Mucosa of descending colon (tissue), 3 donors: ENCODE measurements at places on chromosomes 11 and 22.

DNA sequence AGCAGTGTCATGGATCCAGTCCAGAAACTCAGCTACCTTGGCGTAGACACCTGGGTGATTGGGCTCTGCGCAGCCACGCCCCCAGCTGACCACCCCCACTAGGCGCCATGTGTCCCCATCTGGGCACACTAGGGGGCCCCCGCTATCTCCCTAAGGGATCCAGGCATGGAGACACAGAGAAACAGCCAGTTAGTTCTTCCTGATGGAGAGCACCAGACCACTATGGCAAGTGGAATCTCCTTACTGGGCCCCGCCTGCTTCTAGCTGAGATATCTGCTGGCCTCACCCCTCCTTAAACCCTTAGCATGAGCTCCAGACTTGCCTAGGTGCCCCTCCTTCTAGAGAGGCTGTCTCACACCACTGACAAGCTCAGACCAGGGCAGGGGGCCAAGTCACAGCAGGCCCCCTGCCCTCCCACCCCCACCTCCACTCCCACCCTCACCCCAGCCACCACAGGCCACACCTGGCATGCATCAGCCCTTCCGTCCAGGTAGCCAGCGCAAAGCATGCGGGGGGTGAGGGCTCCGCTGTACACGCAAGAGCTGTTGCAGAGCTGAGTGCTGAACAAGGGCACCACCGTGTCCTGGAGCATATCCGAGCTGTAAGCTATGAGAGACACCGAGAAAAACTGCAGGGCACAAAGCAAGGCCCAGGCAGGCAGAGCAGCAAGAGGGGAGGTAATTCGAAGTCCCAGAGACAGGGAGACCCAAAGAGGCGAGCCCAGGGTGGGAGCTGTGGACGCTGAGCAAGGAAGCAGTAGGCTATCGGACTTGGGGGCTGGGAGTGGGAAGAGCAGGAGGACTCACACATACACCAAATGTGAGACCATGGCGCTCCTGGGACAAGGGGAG lies 16.1 kb downstream of the TMPRSS5 start:
- no peak for DNase-seq

GRCh38 chr11:85724748-85725465 lies 38.9 kb upstream of the CCDC89 start:
- no peak for DNase-seq

GRCh38 chr11:92227959-92228935 lies 3.6 kb downstream of the FAT3 start:
- no peak for DNase-seq

- no peak for DNase-seq
These were observed 328.2 kb upstream of the NCAM1 start for GRCh38 chr11:112632866-112633505.

DNA sequence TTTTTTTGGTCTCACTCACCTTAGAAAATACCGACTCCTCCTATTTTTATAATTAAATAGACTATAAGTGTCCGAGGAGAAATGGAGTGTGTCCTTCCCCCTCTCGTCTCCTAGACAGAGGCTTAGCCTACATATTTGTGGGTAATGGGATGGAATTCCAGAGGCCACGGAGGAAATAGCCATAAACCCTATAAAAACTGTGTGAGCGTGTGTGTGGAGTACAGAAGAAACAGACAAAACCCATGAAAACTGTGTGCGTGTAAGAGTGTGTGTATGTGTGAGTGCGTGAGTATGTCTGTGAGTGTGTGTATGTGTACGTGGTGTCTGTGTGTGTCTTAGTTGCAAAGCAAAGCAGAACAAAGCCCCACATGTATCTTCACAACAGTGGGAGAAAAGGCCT lies 883.5 kb downstream of the OPCML start:
- DNase-seq = no peak

DNA sequence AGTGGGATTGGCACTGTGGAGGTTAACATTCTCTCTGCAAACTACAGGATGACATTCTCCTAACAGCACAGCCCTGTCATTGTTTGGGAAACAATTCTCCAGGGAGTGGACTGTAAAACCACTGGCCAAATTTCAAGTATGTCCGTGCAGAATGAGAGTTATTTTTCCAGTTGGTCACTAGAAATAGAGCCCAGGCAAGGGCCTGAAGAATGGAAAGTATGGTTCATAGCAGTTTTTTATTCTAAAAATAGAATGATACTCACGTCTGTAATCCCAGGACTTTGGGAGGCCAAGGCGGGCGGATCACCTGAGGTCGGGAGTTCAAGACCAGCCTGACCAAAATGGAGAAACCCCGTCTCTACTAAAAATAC lies 39.0 kb upstream of the CD44 start:
- no peak for DNase-seq

- no peak for DNase-seq
These were observed 7.6 kb downstream of the MAML2 start for GRCh38 chr11:96335388-96335787.

DNA sequence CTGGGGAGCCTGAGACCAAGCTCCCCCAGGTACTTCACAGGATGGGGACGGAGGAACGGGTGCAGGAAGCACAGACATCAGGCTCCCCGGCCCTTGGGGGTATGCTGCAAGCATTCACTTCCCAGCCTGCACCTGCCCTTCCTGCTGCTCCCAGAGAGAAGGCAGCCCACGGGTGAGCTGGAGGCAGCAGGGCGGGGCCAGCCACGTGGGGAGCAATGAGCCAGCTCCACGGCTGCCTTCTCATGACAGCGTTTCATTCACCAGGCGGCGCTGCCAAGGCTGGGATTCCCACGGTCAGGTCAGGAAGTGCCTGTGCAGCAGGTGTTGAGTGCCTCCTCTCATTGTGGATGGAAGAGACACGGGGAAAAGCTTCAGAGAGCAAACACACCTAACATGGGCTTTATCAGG lies 14.5 kb upstream of the PHLDA2 start:
- DNase-seq = peak; percentile 81

GRCh38 chr11:128328955-128329551 lies 258.3 kb downstream of the ETS1 start:
- DNase-seq = no peak

DNA sequence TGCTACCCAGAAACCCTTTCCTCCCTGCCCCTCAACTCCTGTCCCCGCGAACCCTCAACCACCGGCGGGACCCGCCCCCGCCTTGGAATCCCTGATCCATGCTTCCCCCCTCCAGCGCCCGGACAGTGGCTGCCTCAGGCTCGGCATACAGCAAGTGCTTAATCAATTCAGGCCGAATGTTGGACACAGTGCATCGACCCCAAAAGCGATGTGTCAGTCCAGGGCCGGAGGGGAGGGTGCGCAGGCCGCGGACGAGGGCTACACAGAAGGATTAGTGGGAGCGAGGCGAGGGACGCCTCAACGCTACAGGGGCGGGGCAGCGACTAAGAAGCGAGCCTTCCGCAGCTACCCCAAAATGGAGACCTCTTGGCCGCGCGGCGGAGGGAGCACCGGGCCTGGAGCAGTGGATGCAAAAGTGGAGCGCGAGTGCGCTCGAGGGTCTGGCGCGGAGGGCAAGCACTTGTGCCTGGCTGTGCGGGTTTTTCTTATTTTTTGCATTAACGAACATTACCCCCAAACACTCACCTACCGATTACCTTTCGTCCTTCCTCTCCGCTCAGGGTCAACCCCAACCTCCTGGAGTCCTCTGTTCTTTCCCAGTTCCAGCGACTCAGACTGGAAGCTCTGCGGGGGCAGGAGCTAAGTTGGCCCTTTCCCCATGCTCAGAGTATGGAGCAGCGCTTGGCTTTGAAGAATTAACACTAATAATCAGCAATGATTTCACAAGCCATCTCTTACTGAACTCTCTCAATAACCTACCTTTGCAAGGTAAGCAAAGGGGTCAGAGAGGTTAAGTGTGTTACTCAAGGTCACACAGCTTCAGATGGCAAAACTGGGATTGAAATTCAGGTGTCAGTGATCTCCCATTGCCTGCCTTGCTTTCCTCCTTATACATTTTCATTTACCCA lies 30.0 kb upstream of the WNT11 start:
- DNase-seq = peak; percentile 72

GRCh38 chr11:76763573-76764346 lies 19.4 kb upstream of the TSKU start:
- DNase-seq = no peak

- DNase-seq = no peak
These were observed 2.5 kb upstream of the SORL1 start for GRCh38 chr11:121449626-121450025.

DNA sequence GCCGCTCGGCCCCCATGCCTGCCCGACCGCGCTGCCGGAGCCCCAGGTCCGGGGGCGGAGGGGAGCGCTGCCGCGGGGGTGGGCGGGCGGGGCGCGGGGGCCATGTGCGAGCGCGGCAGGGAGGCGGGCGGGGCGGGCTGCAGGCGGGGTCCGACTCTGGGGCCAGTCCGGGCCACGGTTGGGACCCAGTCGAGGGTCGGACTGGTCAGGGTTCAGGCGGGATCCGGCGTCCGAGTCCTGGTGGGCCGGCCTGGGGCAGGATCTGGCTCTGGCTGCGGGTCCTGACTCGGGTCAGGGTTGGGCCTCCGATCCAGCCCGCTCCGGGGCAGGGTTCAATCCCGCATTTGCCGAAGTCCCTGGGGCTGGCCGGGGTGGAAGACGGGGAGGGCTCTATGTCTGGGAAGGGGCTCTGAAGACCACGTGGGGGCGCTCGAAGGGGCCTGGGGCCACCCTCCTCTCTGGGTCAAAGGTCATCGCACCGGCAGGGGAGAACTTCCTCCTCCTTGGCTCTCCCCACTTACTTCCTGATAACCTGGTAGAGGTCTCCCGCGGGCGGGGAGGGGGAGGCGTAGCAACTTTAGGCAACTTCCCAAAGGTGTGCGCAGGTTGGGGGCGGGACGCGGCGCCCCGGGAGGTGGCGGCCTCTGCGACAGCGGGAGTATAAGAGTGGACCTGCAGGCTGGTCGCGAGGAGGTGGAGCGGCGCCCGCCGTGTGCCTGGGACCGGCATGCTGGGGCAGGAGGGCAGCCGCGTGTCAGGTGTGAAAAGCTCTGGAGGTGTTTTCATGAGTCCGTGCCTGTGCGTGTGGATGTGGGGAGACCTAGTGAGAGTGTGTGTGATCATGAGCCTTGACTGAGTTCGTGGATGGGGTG lies 603 bp downstream of the ESRRA start:
- peak; percentile 89 for DNase-seq

DNA sequence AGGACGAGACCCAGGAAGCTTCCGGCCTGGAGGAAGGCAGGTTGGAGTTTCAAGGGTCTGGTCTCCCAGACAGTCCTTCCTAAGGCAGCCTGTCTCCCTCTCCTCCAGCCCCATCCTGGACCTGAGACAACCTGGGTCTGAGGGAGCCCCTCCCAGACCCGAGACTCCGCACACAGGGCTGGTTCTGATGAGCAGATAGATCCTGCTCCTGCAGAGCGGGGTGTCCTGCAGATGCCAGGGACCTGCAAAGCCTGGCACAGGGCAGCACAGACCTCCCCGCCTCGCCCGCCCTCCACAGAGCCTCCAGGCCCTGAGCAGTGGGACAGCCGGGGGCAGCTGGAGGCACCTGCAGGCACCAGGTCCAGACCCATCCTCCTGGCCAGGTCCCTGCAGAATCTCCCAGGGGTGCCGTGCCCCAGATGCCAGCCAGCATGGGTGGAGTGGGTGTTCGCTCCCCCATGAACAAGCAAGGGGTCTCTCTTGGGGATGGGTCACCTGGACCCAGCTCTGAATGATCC lies 7.8 kb downstream of the PIM3 start:
- no peak for DNase-seq

DNA sequence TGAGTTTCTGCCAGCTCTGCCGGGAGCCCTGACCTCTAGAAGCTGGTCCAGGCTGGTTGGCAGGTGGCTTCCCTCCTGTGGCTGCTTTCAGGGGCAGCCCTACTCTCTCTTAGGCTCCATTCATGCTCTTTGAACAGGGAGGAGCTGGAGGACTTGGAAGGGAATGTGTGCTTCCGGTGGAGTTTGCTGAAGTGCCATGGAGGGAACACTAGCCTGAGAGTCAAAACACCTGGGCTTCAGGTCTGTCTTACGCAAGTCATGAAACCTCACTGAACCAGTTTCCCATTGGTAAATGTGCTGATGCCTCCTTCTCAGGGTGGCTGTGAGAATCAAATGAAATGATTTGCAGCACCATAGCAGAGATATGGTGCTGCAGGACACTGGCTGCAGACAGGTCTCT lies 224.5 kb downstream of the KIRREL3 start:
- DNase-seq = no peak

DNA sequence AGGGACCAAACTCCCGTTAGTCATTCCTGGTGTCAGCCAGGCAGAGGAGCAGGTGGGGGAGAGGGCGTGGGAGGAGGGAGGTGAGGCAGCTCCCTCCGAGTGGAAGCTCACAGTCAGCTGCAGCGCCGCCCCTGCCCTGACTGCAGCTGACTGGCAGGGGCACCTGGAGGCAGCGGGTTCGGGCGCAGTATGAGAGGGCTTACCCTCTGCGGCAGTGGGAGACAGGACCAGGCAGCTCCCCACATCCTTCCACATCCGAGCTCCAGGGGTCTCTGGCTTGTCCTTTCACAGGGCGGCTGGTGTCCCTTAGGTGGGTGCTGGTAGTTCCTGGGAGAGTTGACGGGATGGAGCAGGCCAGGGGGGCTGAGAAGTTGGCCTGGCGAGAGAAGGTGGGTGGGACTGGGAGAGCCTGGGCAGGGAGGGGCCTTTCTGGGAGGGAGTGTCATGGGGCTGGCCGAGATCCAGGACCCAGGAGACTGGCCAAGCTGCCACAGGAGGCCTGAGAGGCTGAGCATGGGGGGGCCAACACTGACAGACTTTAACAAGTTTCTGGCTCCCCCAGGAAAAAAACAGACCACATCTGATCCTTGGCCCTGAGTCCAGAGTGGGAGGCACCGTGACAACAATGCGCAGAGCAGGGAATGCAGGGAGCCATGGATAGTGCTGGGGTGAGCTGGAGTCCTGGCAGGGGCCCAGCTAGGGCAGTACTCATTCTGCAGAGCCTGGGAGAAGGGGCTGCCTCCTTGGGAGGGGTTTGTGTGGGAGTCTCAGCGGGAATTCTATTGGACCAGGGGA lies 4.9 kb downstream of the ADORA2A start:
- no peak for DNase-seq

GRCh38 chr11:121497176-121497998 lies 44.6 kb upstream of the SORL1-AS1 start:
- DNase-seq = no peak

DNA sequence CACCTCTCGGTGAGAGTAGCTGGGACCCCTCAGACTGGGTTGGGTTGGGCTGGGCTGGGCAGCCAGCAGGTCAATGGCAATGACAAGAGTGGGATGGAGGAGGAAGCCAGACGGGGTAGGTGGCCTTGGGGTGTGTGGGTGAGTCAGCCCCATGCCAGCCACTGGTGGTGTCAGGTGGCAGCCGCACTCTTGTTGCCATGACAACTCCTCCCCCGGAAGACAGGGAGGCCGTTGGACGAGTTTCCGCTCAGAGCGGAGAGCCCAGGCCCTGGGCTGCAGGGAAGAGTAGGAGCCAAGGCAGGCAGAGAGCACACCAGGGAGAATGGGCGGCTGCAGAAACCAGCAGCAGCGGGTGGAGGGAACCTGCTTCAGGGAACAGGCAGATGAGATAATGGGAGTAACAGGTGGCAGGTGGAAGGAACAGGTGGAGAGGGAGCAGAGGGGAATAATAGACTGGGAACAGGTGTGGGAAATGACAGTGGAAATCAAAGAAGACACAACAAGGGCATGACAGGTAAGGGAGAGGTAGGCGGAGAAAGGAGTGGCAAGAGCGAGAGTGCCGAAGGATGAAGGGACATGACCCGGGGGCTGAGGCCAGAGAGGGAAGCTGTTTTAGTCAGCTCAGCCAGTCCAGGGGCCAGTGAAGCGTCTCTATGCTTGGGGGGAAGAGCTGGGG lies 8.7 kb downstream of the SPTBN2 start:
- peak; percentile 83 for DNase-seq
